Stimulated activated CD4-positive, alpha-beta T cell treated with anti-CD3 and anti-CD28 coated beads, Interleukin-1b, Interleukin-23, amount 100 ng/mL, for 4 hours (primary cell): ENCODE measurements at places on chromosomes 12 and 14.

DNA sequence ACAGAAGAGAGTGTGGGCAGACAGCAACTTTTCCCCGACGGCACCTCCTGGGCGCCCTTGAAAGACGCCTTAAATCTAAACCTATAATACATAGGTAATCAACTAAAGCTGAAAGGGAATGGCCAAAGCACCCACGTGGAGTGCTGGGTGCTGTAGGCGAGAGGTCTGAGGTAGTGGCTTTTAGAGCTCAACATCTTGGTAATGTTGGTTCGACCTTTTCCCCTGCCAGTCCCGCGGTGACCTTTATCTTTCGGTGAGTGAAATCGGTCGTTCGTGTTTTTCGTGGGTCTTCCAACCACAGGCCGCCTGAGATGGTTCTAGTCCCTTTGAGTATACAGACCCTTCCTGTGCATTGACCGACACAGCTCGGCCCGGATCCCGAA is 9.1 kb downstream of the OR6S1 start:
- DNase-seq = no peak

GRCh38 chr12:47190271-47190750 is 110.6 kb upstream of the AMIGO2 start:
- DNase-seq = no peak

GRCh38 chr14:93793555-93794324 is 5.5 kb upstream of the PRIMA1 start:
- no peak for DNase-seq

- no peak for DNase-seq
These were observed 811.7 kb downstream of the GALC start for GRCh38 chr14:87181288-87181687.

DNA sequence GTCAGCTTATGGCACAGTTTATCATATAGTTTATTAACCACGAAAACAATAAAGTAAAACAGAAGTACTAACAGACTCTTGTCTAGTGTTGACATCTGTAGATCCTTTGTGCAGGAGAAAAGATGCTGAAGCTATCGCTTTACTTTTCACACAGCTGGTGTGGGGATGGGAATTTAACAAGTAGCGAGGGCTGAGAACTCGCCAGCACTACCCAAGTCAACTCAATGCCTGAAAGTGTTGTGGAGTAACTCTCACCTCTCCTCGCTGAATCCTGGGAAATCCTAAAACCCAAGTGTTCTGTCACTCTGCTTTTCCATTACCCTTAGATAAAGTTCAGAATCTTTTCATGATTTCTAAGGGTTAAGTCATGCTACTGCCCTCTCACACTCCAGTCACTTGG is 264.2 kb downstream of the BMP4 start:
- no peak for DNase-seq

GRCh38 chr12:58458102-58458501 is 462.2 kb downstream of the LRIG3 start:
- DNase-seq = no peak

DNA sequence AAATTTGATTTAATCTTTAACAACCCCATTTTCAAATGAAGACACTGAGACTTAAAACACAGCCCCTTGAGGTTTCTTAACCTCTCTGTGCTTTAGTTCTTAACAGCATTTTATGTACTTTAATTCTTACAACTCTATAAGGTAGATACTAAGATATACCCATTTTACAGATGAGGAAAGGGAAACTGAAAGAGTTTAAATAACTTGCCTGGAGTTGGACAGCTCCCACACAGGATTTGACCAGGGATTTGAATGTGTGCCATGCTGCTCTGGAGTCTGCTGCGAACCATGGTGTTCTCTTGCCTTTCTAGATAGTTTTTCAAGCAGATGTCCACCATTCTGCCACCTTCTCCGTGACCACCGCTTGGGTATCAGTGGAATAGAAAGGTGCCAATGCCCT is 28.2 kb downstream of the RNFT2 start:
- no peak for DNase-seq

GRCh38 chr14:53412819-53413675 is 259.9 kb upstream of the DDHD1 start:
- no peak for DNase-seq

DNA sequence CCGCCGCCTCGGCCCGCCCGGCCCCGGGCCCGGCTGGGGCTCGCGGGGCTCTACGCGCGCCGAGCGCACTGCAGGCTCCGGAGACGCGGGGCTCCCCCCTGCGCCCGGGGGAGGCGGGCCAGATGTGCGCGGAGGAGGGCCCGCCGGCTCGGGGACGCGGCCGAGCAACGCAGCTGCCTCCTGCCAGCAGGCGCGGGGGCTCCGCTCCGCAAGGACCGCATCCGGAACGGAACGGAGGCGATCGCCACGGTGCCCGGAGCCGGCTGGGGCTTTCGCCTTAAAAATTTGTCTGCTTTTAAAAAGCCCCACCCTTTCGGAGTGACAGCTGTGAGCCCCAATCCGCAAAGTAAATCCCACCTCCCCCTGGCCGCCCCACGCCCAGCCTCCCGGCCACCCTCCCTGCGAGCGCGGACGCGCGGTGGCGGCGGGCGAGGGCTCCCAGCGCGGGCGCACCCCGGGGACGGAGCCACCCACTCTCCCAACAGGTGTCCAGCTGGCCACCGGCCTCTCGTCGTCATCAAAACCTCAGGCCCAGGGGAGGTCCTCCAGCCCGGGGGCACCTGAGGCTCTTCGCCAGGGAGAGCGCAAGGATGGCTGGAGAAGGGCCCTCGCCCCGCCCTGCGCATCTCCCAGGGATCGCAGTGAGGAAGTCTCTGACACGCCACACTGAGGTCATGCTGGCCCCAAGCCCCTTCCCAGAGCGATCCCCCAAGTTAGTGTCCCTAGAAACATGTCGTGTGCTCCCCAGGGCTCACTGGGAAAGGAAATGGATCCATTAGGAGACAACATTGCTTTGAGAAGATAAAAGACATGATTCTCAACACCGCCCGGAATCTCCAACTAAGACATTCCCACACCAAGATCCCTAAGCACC is at the start of gene TMEM132D:
TSS of gene TMEM132D (minus strand) at position 70 of the 874 bp plus-strand sequence.
- DNase-seq = no peak
